ENCODE measurements at places on chromosomes 6 and 20.

GRCh38 chr6:39422238-39422637 lies 99.7 kb upstream of the KCNK16 start:
- DNase-seq: no peak

DNA sequence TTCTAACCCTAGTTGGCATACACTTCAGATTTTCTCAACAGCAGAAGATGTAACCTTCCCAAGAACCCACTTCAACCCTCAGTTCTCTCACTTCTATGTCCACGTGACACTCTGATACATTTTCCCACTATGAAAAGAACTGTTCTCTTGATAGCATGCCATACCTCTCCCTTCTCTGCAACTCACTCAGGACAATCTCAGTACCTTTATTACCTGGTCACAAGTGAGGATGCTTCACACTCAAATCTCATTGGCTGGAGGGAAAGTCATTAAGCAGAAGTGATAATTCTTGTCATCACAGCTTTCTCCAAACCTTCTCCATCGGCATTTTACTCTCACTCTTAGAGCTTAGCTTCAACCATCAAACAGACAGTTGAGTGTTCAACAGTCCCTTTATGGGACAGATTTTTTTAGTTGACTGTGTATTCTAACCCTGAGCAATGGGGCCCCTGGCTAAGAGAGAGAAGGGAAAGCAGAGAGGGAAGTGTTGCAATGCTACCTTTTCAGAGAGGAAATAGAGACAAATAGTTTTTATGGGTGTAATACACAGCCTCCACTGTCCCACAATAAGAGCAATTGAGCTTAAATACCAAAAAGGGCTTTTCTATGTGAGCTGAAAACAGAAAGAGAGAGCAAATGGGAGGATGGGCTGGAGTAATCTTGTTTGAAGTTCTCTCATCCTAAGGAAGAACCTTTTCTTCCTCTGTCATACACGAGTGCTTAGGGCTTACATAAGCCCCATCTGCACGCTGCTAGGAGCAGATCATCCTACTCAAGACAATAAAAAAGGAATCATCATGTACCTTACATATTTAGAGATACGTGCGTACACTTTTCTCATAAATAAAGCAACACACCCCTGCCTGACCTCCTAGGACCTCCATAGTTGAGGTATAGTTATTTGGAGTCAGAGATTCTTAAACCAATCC lies 16.0 kb downstream of the HLA-DPA1 start:
- DNase-seq: no peak

DNA sequence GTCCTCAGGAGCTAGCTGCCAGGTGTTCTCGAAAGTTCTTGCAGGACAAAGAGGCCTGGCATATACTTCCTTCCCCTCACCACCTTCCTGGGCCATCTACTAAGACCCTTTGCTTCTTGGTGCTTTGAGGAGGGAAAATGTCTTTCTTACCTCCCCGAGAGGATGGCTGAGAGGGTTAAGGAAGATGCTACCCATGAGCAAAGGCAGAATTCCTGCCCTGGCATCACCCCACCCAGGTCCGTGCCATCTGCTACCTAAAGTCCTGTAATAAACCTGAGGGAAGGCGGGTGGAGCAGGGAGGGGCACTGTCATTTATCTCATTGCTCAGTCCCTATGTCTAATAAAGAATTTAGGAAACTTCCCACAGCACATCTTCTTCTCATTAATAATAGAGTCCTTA lies 16.2 kb downstream of the GFOD1 start:
- no peak for DNase-seq

- DNase-seq: no peak
Measured at GRCh38 chr6:69792292-69792691, 4.5 kb downstream of the LMBRD1 start.

DNA sequence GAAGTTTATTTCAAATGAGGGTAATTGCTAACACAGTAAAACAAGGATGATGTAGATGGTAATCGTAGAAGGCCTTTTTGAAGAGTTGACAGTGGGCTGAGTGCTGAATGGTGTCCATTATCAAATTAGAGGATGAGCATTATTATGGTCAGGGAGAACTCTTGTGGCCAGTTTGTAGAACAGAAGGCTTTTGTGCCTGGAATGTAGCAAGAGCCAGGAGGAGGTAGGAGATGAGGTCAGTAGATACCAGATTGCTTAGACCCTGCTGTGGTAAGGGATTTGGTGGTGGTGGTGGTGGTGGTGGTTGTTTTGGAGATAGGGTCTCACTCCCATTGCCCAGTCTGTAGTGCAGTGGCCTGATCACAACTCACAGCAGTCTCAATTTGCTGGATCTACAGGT lies 6.2 kb downstream of the CSE1L start:
- DNase-seq: no peak

- DNase-seq: no peak
Measured at GRCh38 chr20:50389808-50390684, 120.1 kb upstream of the PTPN1 start.

- DNase-seq: no peak
Measured at GRCh38 chr6:20706939-20707485, 172.8 kb downstream of the CDKAL1 start.

GRCh38 chr6:155292711-155293110 lies 21.6 kb downstream of the TFB1M start:
- DNase-seq: no peak
